ENCODE measurements at places on chromosomes 12 and 14.
A peak's percentile ranks its signal among the peaks of the same experiment; 100 is the strongest.

GRCh38 chr12:132415327-132416120 is 74.4 kb upstream of the FBRSL1 start:
- DNase-seq, result no peak

DNA sequence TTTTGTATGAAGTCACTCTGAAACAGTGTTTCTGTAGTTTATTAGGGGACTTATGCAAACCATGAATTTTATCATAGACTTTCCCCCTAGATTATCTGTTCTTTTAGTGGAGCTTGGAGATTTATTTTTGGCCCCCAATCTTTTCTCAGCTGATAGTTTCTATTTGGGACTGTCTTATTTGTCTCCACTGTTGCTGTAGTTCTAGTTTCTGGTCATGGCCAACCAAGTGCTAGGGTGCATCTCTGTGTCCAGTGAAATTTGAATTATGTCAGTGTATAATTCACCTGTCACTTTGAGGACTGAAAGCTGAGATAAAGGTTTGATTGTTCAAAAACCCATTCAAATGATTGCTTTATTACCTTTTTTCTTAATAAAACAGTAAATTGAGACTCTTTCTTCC is 61.3 kb downstream of the KTN1 start:
- no peak for DNase-seq

DNA sequence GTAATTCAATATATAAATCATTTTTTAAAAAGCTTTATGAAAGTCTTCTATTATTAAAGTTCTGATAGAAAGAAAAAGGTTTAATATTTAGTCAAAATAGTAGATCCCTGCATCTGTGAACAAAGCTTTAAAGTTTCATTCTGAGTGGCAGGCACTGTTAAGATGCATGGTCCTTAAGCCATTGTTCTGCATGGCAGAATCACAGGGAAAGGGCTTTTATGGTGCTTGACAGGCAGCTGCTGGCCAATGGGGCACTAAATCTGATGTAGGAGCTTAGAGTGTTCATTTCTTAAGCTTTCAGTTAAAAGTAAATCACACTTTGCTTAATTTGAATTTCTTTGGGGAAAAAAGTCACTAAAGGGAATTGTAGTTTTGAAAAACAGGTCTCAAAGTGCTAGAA is 148.2 kb downstream of the PLEKHA5 start:
- DNase-seq, result no peak

GRCh38 chr12:57518176-57518919 is 2.0 kb downstream of the DDIT3 start:
- no peak for DNase-seq

- DNase-seq, result no peak
Measured at GRCh38 chr12:65916991-65917695, 92.9 kb downstream of the HMGA2 start.

DNA sequence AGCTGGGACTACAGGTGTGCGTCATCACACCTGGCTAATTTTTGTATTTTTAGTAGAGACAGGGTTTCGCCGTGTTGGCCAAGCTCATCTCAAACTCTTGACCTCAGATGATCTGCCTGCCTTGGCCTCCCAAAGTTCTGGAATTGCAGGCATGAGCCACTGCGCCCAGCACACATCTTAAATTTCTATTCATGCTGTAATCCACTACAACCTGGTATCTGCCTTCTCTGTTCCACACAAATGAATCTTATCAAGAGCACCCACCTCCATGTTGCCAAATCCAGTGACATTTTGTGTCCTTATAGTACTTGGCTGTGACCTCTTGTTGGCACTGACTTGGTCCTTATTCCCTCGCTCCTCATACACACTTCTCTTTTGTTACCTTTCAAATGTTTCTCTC is 5.8 kb upstream of the BICD1 start:
- no peak for DNase-seq

GRCh38 chr14:95346820-95347219 is 27.1 kb upstream of the CLMN start:
- no peak for DNase-seq

DNA sequence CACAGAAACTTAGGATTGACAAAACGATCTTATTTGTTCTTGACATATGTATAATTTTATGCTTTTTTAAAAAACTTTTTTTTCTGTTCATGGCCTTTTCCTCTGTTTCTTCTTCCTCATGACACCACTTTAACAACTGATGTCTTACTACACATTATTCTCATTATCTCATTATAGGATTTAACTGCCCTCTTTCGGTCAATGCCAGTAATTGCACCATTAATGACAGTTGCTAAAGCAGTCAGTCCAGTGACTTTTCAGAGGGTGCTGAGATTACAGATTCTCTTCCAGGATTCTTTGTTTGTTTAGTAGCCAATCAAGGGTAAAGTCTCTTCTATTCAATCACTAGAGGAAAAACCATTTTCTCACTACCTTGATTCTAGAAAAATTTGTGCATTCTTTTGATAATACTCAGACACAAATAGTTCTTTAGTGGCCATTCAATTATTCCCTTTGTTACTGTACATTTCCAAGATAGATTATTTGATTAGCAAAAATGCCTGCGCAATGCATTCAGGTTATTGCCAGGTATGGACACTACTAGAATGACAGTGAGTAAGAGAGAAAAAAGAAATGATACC is 50.1 kb downstream of the KLRG1 start:
- no peak for DNase-seq

DNA sequence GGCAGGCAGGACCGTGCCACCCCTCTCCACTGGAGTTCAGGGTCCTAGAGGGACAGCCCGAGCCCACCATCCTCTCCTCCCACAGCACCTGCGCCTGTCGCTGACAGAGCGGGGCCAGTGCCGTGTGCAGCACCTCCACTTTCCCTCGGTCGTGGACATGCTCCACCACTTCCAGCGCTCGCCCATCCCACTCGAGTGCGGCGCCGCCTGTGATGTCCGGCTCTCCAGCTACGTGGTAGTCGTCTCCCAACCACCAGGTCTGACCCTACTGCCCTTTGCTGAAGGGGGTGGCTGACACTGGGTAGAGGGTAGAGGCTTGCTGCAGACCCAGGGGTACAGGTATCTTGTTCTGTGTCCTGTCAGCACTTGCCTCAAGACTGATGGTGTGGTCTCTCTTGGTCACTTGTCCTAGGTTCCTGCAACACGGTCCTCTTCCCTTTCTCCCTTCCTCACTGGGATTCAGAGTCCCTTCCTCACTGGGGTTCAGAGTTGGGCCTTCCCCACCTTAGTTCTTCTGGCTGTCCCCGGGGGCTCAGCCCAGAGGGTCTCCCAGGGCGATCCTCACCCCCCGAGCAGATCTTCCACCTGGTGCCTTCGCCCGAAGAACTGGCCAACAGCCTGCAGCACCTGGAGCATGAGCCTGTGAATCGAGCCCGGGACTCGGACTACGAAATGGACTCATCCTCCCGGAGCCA is 42.0 kb downstream of the SH2B3 start:
- DNase-seq, result no peak

DNA sequence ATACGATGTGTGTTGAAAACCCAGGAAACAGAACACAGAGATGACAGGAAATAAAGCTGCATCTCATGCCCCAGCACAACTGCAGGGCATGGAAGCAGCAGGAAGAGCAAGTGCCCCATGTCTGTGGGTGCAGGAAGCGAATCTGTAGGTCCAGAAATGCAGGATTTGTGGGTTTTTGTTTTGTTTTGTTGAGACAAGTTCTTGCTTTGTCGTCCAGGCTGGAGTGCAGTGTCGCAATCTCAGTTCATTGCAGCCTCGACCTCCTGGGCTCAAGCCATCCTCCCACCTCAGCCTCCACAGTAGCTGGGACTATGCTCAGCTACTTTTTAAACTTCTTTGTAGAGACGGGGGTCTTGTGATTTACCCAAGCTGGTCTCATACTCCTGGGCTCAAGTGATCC is 6.2 kb upstream of the RPS6KL1 start:
- no peak for DNase-seq

GRCh38 chr14:93304771-93305170 is 28.1 kb downstream of the BTBD7 start:
- DNase-seq, result no peak

DNA sequence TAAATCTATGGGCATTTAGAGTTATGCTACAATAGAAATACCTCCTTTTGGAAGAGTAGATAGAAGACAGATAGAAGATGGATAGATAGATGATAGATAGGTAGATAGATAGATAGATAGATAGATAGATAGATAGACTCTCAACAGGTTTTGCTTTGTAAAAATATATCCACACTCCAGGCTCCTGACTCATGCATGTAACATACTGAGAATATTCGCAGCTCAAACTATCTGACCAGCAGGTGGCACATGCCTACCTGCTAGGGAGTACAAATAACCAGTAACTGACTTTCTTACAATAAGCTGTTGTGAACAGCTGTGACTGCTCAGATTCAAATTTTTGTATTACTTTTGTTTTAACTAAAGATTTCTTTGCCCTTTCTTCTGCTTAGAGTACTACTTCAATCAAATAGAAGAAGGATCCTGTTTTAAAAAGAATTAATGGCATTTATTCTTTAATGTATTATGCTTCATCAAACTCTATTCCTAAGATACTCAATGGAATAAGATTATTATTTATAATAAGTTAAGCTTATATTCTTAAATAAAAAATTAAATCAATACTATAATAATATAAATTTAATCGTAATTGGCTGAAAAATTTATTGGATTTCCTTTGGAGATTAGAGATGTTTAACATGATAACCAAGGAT is 15.8 kb upstream of the CPNE8 start:
- peak; percentile 66 for DNase-seq

DNA sequence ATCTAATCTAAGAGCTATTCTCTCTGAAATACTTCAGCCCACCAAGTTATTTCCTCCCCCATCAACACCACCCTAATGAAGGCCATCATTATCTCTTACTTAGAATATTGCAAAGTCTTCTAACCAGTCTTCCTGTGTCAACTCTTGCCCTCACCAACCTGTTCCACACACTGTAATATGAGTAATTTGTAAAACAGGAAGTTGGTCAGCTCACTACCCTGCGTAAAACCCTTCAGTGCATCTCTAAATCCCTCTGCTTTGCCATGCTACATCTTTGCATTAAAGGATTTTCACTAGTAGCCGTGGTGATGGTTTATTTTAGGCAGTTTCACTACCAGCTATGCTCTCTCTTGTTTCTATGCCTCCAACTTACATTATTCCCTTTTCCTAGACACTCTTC is 70.0 kb downstream of the KIF21A start:
- DNase-seq, result no peak

GRCh38 chr12:131721548-131721947 is 10.7 kb downstream of the SFSWAP start:
- DNase-seq, result no peak

DNA sequence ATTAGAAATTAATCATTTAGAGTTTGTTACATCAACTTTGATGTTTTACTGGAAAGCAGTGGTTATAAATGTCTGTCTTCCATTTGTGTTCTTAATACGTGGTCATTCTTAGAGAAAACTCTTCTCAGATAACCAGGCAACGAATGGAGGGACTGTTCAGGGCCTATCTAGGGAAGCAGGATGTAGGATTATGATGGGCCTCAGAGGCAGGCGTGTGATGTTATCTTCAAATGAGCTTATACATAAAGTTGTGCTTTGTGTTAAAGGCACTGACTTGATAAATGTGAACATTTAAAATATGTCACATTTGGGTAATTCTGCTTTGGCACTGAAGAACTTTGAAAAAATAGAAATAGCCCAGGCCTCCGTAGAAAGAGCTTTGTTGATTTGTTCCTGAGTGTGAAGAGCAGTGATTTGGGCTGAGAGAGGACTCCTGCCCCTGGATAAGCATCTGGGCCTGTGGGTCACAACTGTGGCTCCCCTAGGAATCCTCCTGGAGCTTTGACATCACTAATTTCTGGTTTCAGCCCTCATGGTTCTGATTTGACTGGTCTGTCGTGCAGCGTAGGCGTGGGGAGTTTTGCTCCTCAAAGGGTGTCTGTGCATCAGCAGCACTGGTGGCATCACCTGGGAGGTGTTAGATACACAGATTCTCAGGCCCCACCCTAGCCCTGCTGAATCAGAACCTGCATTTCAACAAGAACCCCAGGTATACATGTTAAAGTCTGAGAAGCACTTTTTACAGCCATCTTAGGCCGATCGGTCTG is 55.4 kb downstream of the SAMD4A start:
- no peak for DNase-seq

- no peak for DNase-seq
Measured at GRCh38 chr12:2681450-2682205, 113.1 kb upstream of the FKBP4 start.

GRCh38 chr14:106511006-106511799 is 984.8 kb downstream of the TMEM121 start:
- no peak for DNase-seq

- DNase-seq, result no peak
Measured at GRCh38 chr12:89552376-89552775, 26.5 kb upstream of the POC1B start.

DNA sequence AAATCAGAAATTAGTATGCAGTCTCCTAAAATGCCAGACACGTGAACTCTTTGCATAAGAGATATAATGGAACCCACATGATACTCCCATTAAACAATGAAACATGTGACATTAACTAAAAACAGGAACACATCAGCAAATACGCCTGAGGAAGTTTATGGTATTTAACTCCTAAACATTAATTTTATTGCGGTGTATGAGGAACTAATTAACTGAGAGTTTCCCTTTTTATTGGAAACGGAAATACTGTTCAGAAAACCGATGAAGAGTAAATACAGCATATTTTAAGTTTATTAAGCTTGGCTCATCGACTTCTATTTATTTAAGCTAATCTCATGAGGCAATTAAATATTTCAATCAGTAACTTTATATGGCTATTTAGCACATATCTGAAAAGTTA is 290.3 kb downstream of the SOX5 start:
- DNase-seq, result no peak

GRCh38 chr12:25455696-25456095 is 97.4 kb downstream of the LMNTD1 start:
- DNase-seq, result no peak

- no peak for DNase-seq
Measured at GRCh38 chr14:106109337-106109736, 583.0 kb downstream of the TMEM121 start.

GRCh38 chr12:33322519-33322918 is 117.1 kb downstream of the SYT10 start:
- no peak for DNase-seq

DNA sequence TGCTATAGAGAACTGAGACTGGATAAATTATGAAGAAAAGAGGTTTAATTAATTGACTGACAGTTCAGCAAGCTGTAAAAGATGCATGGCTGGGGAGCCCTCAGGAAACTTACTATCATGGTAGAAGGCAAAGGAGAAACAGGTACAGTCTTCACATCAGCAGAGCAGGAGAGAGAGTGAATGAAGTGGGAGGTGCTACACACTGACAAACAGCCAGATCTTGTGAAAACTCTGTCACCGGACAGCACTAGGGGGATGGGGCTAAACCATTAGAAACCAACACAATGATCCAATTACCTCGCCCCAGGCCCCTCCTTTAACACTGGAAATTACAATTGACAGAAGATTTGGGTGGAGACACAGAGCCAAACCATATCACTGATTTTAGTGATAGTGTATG is 682.4 kb downstream of the SLC16A7 start:
- DNase-seq, result no peak

Data from SHP77 (cell line).